GDM1 (cell line): ENCODE measurements at places on chromosomes 7 and 10.

DNA sequence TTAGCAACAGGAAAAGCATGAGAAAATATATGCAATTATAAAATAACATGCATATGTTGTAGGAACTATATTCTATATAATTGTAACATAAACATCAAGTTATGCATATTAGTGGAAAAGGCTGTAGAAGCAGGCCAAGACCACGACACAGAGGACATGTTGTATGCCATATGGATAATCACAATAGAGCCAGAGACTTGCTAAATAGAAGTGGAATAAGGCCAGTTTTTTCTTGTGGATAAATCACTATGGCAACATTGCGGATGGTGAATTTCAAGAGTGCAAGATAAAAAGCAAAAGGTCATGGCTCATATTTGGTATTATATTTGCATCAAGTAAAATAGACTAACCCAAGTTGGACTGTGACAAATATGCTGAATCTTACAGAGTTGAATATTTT is 93.0 kb downstream of the PCDH15 start:
- no peak for DNase-seq

DNA sequence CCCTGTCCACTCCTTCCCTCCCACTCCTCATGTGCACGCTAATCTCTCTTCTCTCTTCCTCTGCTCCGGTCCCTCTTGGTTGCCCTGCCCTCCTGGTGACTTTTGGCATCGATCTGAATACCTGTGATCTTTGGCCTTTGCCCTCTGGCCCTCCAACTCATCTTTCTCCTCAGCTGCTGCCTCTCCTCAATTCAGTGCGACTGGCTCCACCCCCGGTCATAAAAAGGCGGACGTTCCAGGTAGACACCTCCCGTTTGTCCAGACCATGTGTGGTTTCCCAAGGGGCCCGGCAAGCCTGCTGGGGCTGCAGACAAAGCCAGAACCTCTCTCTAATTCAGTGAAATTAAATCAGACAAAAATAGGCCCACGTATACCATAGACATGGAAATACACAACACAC is 96.8 kb downstream of the COL13A1 start:
- DNase-seq = no peak

DNA sequence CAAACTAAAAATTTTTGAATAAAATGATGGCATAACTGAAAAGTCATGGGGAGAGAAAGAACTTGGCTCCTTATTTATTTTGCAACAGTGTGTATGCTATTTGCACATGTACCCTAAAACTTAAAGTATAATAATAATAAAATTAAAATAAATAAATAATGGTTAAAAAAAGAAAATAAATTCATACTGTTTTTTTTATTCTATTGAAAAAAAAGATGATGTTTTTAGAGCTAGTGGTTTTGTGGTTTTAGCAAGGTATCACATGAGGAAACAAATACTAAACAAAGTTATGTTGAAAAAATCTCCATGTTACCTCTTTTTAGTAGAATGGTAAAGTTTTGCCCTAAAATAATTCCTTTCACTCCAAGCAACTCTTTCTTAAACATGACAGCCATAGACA is 26.2 kb downstream of the TMEM168 start:
- DNase-seq = no peak

DNA sequence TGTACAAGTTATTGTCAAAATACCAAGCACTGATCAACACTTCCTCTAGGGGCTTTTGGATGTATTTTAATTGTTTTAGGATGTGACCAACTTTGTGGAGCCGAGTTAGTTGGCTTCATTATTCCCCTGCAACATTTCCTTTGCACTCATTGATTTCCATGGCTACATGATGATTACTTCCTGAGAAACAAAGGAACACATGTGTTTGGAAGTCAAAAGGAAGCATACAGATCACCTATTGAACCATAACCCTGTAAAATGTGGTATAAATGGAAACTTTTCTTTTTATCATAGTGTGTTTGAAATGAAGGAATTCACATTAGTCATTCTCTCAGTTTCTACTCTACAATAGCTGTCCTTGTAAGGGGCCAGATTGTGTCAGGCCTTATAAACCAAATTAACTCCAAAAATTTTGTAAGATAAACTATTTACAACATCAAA is 32.2 kb upstream of the EXOC6 start:
- no peak for DNase-seq

DNA sequence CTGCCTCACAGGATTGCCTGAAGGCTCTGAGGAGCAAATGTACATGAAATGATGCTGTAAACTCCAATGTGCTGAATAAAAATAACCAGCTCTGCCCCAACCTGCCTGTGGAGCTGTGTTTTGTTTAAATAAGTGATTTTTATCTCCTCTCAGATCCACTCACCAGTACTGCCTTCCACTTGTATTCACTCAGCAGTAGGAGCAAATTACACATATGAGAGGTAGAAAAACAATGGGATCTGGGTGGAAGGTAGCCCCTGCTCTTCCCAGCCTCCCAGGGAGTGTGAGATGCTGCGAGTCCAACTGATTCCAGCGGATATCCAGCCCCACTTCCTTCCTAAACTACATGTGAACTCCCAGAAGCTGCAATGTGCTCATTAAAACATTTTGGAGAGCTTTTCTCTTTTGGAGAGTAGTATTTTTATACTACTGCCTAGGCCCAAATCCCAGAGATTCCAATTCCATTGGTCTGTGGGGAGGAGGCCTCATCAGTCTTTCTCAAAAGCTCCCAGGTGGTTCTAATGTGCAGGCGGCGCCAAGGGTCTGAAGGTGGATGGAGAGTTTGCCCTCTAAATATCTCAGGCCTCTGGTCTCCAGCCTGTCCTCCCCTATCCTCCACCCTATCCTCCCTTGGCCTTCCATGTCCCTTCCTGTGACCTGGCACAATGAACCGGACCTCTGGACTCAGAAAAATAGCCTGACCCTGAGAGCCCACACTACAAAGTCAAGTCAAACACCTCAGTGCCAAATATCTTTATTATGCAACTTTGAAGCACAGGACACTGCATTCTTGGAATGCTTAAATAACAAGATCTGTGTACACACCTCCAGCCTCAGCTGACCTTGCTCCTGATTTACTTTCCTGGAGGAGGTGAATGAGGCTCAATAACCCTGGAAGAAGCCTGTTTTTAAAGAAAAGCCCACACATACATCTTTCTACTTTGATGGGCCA is 46.2 kb downstream of the CPVL start:
- DNase-seq = no peak

- no peak for DNase-seq
These were observed 289.3 kb upstream of the PODXL start for GRCh38 chr7:131845573-131846314.

GRCh38 chr10:102285133-102285532 is 39.8 kb downstream of the GBF1 start:
- DNase-seq = no peak

- DNase-seq = no peak
These were observed 15.4 kb downstream of the MICU1 start for GRCh38 chr10:72610466-72610865.

GRCh38 chr7:89507034-89507433 is 647.2 kb upstream of the STEAP1 start:
- DNase-seq = no peak

GRCh38 chr10:86058964-86059363 is 307.6 kb downstream of the GRID1 start:
- no peak for DNase-seq

DNA sequence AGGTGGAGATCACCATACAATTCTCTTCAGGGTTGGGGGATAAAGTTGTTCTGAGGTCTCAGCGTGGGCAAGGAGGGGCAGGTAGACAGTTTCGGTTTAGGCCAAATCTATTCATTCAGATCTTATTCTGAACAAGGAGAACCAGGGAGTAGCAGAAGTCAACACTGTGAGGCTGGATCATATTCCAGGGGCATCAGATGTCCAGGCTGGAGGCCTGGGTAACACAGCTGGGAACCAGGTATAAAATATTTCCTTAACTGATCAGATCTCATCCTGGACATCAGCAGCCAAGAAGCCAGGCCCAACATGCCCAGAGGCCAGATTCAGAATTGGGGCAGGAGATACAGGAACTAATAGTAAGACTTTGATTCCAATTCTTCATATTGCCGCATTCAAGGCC is 19.2 kb upstream of the FLNC start:
- no peak for DNase-seq

GRCh38 chr7:144074374-144074773 is 4.8 kb downstream of the OR2A25 start:
- DNase-seq = no peak

DNA sequence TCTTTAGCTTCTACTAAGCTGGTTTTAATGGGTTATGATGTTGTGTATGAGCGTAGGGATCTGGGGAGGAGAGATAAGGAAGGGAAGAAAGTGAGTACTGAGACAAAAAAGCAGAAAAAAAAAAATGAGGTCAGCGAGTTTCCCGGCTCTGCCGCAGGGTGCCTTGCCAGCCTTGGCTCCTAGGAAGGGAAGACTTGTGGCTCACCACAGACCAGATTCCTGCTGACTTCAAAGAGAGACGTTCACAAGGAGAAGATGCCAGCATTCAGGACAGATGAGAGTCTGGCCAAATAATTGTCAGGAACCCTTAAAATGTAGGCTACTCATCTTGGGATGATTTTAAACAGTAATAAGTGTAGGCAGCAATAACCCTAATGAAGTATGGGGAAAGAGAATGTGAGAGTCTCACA is 11.4 kb upstream of the FAS start:
- peak; percentile 29 for DNase-seq

DNA sequence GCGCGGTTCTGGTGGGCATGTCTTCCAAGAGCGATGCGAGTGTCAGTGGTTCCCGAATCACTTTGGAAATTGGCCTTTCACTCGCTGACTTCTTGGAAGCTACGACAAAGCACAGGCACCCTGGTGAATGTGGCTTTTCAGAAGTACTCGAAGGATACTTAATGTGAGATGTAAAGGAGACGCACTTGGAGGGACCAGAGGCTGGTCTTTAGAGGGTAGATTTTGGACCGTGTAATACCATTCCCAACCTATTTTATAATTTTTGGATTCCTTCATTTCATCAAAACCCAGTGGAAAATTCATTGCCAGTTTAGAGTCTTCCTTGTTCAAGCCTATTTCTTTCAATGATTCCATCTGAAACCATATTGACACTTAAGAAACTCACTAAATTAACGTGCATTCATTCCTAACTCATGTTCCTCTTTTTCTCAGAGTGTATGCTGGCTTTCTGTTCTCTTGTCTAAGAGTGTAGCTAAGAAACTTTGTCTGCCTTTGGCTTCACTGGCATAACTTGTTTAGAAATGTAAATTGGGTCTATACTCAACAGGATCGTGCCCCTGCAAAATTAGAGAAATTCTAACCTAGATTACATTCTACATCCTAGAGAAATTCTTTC is 645 bp upstream of the COPG2 start:
- DNase-seq = peak; percentile 16

- DNase-seq = no peak
These were observed 547.5 kb upstream of the FOXK1 start for GRCh38 chr7:4134631-4135030.

GRCh38 chr7:1752111-1752510 is 82.0 kb downstream of the ELFN1 start:
- no peak for DNase-seq

GRCh38 chr10:123633106-123633505 is 33.0 kb upstream of the GPR26 start:
- DNase-seq = no peak

DNA sequence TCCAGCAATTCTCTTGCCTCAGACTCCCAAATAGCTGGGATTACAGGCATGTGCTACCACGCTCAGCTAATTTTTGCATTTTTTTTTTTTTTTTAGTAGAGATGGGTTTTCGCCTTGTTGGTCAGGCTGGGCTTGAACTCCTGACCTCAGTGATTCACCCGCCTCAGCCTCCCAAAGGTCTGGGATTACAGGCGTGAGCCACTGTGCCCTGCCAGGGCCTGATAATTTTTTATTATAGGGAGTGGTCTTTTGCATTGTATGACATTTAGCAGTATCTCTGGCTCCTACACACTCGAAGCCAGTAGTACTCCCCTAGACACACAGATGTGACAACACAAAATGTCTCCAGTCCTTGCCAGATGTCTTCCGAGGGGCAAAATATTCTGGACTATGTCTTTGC is 124.0 kb downstream of the DKK1 start:
- no peak for DNase-seq

GRCh38 chr10:32371101-32371500 is 24.1 kb upstream of the EPC1 start:
- DNase-seq = no peak

DNA sequence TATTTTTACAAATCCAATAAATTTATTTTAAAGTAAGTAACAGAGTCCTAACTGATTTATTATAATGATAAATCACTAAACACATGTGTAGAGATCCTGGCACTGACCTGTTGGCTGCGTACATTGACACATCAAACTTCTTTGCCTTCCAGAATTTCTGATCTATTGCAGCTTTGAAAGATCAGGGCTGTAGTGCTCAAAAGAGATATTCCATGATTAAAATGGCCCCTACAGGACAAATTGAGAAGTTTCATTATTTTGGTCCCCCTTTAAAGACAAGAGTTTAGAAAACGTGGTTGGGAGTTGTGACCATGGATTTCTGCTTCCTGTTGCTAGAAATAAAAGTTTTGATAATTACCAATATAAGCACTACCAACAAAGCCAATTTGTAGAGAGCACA is 87.7 kb upstream of the PDK4 start:
- DNase-seq = no peak

GRCh38 chr7:99380032-99380822 is 5.7 kb downstream of the ARPC1B start:
- peak; percentile 93 for DNase-seq

GRCh38 chr10:14383266-14383665 is 52.5 kb upstream of the FRMD4A start:
- no peak for DNase-seq

DNA sequence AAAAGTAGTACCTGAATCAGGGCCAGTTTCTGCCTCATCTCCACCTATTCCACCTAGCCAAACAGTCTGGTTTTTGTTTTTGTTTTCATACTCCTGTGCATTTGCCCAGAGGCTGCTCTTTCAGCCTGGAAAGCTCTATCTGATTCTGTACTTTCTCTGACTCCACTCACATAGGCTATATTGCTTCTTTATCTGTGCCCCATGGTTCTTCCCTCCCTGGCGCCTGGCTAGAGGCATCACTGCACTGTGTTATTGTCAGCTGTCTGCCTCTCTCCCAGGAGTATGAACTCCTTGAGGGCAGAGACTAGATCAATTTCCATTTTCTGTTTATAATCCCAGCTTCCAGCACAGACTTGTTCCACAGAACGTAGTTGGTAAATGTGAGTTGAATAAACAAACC is 5.1 kb upstream of the LMOD2 start:
- no peak for DNase-seq

DNA sequence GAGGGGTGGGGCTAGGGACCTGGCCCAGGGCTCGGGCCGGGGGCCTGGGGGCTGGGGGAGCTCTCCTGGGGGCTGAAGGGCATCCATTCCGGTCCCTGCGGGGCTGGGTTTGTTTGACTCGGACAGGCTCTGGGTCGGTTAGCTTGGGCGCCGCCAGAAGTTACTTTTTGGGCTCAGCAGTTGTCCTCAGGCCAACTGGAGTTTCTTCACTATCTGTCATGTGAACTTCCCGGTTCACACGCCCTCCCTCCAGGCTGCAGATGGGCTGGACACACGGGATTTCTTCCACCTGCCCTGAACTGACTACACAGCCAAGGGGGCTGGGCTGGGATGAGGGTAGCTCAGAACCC is 3.8 kb downstream of the SLC4A2 start:
- no peak for DNase-seq
